Subcutaneous preadipocyte (primary cell): ENCODE measurements at places on chromosomes 11 and 22. TPM values are rescaled to one million over a fixed set of nuclear protein-coding genes. Genes with fewer than 3 reads are reported as not detected.

DHCR7 gene
- total RNA-seq = 64.3 and 76.6 TPM in 2 replicates

F2 gene
- not detected in 2 replicates for total RNA-seq

MYEOV gene
- total RNA-seq = 14.3 and 23.9 TPM in 2 replicates

P2RY2 gene
- 0.39 TPM in 1 of 2 replicates, not detected in the other for total RNA-seq

AGBL2 gene
- total RNA-seq = 0.37 and 2.9 TPM in 2 replicates

UBASH3B gene
- 8.1 and 22.5 TPM in 2 replicates for total RNA-seq

DCHS1 gene
- total RNA-seq = 0.37 and 0.78 TPM in 2 replicates

OR51B4 gene
- not detected in 2 replicates for total RNA-seq

C11orf91 gene
- total RNA-seq = 0.20 TPM in 1 of 2 replicates, not detected in the other

ARHGAP8 gene
- total RNA-seq = not detected in 2 replicates
